ENCODE measurements at places on chromosomes 4 and X.

- DNase-seq = no peak
Observed at GRCh38 chr4:55959655-55960054, 10.9 kb downstream of the CEP135 start.

- no peak for DNase-seq
Observed at GRCh38 chr4:79948739-79949138, 124.3 kb downstream of the ANTXR2 start.

DNA sequence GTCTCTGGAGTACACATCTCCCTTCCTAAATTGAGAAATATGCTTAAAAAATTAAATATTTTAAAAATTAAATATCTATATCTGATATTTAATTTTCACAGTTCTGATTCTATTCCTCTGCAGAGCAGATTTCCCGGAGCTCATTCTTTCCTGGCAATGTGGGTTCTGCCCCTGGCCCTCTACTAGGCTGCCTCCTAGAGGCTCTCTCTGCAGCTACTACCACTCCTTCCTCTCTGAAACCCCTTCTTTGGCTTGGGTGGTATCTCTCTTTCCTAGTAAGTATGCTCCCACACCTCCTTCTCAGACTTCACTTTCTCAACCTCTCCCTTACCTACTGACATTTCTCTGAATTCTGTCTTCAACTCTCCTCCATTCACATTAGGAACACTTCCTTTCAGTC, 45.3 kb downstream of the RPGR start:
- peak; percentile 8 for DNase-seq

GRCh38 chr4:70586841-70587240, 5.2 kb upstream of the AMBN start:
- DNase-seq = no peak

DNA sequence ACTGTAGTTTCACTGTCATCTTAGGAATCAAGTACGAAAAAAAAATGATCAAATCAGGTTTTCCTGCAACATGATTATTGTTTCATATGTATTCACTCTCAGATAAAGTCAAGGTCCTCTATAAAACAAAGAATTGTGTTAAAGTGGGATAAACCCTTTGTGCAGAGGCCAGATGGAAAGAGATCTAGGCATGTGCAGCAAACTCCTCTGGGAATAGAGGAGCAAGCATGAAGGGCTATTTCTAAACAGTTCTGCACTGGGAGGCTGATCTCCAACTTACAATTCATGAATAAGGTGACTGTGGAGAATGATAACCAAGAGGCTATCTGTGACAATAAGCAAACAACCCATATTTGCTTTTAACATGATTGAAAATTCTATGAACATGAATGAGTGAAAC, 2.4 kb upstream of the WDFY3 start:
- DNase-seq = no peak

GRCh38 chr4:52939739-52940138, 77.6 kb downstream of the RASL11B start:
- DNase-seq = no peak

- DNase-seq = no peak
Observed at GRCh38 chr4:20272411-20272872, 20.7 kb downstream of the SLIT2 start.

DNA sequence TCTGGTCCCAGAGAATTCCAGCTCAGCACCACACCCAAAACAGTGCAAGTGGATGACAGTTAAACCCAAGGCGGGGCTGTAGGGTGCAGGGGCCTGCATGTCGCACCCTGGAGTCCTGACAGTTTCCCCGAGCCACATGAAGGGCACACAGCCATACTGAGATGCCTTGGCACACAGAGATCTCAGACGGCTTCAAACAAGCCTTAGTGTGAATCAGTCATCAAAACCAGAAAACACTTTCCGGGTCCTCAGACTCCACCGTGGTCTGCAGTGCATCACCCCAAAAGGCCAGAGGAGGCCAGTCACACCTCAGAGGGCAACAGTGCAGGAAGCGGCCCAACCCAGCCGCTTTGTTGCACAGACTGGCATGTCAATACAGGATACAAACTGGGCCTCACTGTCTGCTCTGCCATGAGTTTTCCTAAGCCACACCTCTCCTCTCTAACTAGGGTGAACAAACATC, 64.6 kb upstream of the ENPP6 start:
- no peak for DNase-seq

DNA sequence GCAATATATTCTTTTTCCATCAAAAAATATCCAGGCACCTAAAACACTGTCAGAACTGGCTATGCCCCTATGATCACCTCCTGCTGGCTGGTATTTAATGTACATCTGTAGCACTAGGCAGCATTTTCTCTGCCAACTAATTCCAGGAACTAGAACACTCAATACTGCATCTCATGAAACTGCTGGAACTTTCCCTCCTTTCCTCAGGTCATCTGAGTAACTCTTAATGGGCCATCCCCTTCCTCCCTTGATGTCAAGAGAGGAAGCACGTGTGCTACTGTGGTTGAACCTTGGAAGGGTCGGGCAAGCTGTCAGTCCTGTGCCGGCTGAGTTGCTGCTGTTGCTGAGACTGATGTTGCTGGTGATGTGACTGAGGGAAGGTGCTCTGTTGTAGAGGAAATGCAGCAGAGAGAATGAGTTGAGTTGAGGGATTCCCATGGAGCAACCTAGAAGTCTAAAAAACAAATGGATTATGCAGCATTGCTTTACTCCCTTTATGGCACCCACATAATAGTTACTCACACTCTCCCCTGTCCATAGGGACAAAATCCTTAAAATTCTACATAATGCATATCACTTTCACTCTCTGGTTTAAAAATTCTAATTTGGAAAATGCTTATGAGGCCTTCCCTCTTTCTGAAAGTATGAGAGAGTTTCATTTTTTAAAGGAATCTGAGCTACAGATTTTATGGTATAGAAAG, 39.5 kb downstream of the TMEM165 start:
- DNase-seq = peak; percentile 69

DNA sequence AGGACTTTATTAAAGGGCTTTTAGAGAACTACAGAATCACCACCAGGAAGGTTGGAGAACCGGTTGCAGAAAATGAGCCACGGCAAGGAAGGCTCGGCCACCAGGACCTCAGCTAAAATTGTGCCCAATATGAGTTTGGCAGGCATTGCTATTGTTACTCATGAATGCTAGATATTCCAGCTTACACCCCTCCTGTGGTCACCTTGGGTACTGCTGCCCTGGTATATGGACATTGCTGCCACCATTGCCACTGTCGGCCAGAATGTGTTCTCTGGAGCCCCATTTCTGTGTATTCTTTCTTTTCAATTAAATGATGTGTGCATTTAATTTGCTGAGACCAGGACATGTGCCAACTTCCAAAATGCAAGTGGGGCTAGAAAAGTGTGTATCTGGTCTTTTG, 626.7 kb upstream of the BOD1L1 start:
- DNase-seq = peak; percentile 44

DNA sequence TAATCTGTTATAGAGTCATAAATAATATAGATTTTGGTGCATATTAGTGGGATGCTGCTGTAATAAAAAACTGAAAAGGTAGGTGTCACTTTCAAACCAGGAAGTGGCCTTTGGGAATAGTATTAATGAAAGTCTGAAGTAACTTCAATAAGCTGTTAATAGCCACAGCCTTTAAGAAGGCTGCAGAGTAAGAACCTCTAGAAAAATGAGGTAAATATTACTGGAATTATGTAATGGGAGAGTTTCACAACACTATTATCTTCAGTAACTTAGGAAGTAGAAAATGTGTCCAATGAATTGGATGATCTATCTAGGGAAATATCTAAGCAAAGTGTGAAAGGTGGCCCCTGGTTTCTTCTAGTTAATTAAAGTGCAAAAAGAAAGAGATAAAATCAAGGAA, 104.7 kb downstream of the NCAPG start:
- DNase-seq = no peak

GRCh38 chr4:163540448-163540847, 46.0 kb downstream of the TMA16 start:
- no peak for DNase-seq

DNA sequence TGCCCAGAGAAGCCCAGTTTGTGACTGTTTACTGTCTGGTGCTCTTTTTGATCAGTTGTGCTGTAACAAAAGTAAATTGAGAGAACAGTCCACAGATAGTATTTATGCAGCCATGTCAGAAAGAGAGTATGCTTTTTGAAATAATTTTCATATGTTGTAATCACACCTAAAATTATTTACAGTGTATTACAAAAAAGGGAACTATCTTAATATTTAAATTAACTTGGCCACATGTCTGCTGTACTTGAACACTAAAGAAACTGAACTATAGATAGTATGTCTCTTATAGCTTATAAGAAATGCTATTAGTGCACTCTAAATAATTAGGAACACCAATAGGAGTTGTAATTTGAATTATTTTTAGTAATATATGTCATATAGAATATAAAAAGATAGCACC, 30.2 kb downstream of the KIAA0232 start:
- DNase-seq = no peak

- DNase-seq = no peak
Observed at GRCh38 chr4:10691651-10692050, 7.1 kb upstream of the CLNK start.

DNA sequence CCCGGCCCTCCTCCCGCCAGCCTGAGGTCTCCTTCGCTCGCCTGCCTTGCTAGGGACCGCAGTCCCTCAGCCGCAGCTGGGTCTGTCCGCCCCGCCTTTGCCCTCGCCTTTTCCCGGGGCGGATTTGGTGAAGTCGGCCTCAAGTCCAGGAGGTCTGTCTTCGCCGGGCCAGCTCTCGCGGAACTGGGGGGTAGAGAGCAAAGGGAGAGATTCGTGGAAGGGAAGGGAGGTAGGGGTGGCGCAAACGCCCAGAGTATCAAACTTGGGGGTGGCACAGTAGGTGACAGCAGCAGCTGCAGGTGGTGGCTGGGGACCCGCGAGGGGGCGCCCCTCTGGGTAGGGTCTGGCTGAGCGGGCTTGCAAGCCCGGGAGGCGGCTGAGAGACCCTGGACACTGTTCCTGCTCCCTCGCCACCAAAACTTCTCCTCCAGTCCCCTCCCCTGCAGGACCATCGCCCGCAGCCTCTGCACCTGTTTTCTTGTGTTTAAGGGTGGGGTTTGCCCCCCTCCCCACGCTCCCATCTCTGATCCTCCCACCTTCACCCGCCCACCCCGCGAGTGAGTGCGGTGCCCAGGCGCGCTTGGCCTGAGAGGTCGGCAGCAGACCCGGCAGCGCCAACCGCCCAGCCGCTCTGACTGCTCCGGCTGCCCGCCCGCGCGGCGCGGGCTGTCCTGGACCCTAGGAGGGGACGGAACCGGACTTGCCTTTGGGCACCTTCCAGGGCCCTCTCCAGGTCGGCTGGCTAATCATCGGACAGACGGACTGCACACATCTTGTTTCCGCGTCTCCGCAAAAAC, at the start of gene NPY2R:
Gene NPY2R (plus strand): TSS at position 379 of the 797 bp plus-strand sequence. CDS start 5,304 bp downstream, outside the sequence.
- peak; percentile 4 for DNase-seq

GRCh38 chr4:88449290-88449689, 7.6 kb upstream of the HERC5 start:
- no peak for DNase-seq

DNA sequence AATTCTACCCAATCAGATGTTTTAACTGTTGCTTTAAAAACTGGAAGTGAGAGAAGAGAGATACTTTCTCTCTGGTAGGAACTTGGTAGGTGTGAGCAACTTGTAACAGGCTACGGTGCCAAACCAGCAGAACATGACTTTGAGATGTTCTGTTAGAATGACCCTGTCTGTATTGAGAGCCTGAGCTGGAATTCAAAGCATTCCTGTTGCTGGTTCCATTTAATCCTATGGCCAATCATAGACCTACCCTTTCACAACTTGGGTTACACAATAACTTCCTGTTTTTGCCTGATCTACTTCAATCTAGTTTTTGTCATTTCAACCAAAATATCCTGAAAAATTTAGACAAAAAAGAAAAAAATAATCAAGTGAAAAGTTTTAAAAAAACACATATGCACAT, 1.7 kb upstream of the PRRG1 start:
- DNase-seq = no peak

DNA sequence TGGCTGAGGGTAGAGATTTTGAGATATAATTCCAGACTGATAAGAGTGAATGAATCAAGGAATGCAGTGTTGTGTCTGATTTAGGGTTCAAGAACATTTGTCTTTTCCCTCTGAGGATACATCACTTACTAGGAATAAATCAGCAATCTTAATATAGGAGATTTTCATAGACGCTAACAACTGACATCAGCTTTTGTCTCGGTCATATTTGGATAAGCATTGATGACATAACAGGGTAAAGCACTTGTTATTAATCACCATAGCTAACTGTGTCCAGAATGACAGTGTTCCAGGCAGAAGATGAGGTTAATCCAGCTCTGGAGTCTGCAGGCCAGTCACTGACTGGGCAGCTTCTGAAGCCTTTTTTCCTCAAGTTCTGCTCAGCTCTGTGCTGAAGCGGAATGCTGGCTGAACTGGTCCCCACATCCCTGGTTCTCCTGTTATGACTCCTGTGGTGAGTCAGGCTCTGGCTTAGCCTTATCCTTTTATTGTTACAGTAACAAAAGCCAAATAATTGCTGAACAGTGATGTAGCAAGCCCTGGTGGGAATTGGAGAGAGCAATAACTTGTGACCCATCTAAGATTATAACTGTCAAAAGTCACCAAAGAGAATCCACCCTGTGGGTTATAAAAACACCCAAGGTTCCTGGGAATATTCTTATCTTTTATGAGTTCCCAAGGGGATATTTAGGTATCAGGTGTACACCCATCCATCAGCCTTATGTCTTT, 41.8 kb downstream of the FNIP2 start:
- DNase-seq = peak; percentile 95

- no peak for DNase-seq
Observed at GRCh38 chrX:131704136-131704695, 160.3 kb downstream of the OR13H1 start.

- peak; percentile 71 for DNase-seq
Observed at GRCh38 chr4:74230902-74231499, 73.1 kb downstream of the MTHFD2L start.

- no peak for DNase-seq
Observed at GRCh38 chrX:38458071-38458470, 103.3 kb upstream of the TSPAN7 start.

- DNase-seq = peak; percentile 26
Observed at GRCh38 chrX:139559383-139560042, 29.0 kb downstream of the F9 start.

- no peak for DNase-seq
Observed at GRCh38 chrX:25544641-25545040, 528.9 kb upstream of the ARX start.

DNA sequence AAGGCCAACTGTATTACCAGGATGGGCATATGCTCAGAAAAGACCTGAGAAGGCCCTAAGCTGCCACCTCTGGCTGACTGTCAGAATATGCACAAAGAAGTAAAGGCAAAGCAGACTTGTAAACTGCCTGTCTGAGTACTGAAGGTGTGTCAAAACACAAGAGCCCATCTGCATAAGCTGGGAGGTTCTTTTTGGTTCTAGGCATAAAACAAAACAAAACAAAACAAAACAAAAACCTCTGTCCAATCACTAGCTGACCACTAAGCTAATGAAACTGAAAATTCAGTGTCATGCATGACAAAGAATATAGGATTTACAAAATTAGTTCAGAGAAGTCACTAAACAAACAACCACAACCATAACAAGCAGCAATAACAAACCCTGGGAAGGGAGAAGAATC, 20.6 kb downstream of the SH3D19 start:
- peak; percentile 30 for DNase-seq

DNA sequence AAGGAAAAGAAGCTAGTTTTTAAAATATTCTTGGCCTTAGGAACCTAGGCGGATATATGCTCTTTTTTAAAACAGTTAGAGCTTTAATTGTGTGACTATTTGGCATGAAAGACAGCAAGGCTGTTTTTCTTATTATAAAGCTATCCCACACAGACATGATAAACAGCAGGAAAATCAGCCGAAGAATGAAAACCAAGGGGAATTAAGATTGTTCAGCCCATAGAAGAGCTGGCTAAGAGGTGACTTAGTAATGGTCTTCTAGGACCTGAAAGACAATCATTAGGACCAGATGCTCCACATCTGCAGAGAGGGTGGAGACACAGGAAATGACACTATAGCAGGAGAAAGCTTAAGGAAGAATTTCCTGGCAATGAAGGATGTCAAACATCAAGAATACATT, 171.4 kb upstream of the NRK start:
- DNase-seq = no peak
